IPS DF 19.7 (cell line): ENCODE measurements at places on chromosomes 6 and 20.

GRCh38 chr20:37314617-37315016 lies 25.2 kb downstream of the MANBAL start:
- no peak for DNase-seq

GRCh38 chr6:49666930-49667757 lies 30.5 kb upstream of the RHAG start:
- DNase-seq, result no peak

- DNase-seq, result no peak
Measured at GRCh38 chr6:130500693-130501092, 134.9 kb downstream of the TMEM200A start.

DNA sequence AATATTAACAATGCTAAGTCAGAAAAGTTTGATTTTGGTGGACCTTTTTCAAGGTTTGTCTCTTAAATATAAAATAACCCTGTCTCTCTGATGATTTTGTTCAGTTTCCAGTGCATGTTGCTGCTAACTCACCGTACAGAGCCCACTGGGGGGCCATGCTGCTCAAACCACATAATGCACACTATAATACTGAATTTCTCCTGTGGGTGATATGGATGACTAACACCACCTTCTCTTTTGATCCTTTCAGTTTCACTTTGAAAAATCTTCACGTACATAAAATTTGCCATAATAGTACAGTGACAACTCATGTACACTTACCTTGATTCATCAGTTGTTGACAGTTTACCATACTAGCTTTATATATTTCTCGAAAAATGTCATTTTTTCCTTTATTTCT lies 506.6 kb upstream of the MAN1A1 start:
- no peak for DNase-seq

- no peak for DNase-seq
Measured at GRCh38 chr6:44698602-44699001, 311.1 kb downstream of the CDC5L start.

DNA sequence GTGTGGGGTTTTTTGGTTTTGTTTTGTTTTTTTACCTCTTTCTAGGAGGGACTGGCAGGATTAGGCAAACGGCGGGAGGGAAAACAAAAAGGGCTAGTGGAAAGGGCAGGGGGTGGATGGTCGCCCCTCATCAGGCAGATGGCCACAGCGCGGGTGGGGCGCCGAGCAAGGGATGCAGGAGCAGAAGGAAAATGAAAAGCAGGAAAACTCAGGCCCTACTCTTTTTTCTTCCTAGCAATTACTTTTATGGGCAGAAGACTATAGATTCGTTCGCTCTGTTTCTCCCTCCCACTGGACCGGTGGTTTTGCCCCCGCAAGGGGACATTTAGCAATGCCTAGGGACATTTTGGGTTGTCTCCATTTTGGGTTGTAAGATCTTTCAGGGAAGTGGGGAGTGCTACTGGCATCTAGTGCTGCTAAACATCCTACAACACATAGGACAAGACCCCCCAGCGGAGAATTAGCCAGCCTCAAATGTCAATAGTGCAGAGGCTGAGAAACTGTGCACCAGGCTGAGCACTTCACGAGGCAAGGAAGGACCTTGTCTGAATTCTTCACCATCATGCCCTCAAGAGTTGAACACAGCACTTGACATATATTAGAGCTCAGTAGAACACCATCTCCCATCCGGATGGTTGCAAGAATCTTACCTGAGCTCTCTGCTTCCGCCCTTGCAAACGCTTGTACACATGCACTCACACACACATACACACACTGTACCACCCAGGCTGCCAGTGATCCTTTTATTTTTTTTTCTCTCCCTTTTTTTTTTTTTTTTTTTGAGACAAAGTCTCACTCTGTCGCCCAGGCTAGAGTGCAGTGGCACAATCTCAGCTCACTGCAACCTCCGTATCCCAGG lies 4.8 kb upstream of the ZMYND8 start:
- DNase-seq, result no peak

GRCh38 chr6:151372164-151372563 lies 19.2 kb downstream of the ZBTB2 start:
- DNase-seq, result no peak

GRCh38 chr6:130159956-130160355 lies 62.8 kb downstream of the SAMD3 start:
- DNase-seq, result no peak

DNA sequence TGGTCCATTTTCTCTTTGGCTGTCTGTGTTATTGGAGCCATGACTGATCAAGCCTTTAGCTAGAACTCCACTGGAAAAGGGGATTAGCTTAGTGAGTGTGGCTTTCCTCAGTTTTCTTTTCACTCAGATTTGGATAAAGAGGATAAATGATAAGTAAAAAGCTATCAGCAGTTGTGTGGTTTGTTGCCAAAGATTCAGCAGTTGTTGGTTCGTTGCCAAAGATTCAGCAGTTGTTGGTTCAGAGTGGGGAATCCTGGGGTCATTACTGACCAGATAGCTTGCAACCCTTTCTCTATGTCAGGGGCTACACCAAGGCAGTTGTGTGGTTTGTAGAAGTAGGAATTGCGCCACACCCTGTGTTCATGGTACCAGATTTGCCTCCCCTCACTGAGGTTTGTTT lies 107.7 kb upstream of the SCP2D1 start:
- DNase-seq, result no peak

DNA sequence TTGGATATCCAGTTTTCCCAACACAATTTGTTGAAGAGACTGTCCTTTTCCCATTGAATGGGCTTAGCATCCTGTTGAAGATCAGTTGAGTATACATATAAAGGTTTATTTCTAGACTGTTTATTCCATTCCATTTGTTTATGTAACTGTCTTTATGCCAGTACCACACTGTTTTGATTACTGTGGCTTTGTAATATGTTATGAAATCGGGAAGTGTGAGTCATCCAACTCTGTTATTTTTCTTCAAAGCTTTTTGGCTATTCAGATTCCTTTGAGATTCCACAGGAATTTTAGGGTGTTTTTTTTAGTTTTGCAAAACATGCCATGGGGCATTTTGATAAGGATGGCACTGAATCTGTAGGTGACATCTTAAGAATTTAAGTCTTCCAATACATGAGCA lies 188.3 kb downstream of the BMP7 start:
- DNase-seq, result no peak

DNA sequence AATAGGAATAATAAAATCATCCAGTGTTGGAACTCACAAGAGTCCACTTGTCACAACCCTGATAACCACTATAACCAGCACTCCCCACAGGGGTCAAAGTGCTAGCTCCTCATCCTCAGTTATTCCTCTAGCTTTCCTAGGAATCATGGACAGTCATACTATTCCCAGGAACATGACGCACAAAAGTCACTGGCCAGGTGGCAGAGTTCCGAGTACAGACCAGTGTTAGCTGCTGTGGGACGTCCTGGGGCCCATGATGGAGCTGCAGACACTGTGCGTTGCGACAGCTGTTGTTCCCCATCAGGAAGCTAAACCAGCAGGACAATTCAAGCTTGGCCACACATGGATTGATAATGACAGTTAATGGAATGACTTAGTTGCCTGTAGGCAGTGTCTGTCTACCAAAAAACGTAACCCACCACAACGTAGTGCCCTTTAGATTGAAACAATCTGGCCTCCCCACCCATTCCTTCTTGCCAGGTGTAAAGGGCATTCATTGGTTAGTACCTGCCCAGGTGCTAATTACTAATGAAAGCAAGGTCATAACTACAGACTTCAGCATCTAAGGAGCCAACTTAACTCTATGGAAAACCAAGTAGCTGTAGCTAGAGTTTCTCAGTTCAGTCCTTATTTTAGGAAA lies 17.4 kb downstream of the EZR start:
- DNase-seq, result no peak

DNA sequence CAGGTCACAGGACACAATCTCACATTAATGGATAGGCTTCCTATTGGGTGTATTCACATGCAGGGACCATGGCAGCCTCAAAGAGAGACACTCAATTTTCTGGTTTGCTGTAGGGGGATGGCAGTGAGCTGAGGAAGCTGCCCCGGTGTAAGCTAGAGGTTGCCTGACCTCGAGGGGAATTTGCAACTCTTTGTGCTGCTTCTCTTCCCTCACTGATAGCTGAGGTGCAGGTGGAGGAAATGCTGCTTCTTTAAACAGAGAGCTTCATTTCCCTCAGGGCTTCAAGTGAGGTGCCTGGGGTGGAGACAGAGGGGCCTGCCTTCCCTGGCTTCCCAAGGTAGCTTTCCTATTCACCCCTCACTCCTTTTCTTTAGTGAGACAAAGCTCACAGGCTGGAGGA lies 151.9 kb downstream of the CD83 start:
- no peak for DNase-seq

GRCh38 chr20:64161356-64162238 lies 2.7 kb upstream of the MYT1 start:
- peak; percentile 60 for DNase-seq

DNA sequence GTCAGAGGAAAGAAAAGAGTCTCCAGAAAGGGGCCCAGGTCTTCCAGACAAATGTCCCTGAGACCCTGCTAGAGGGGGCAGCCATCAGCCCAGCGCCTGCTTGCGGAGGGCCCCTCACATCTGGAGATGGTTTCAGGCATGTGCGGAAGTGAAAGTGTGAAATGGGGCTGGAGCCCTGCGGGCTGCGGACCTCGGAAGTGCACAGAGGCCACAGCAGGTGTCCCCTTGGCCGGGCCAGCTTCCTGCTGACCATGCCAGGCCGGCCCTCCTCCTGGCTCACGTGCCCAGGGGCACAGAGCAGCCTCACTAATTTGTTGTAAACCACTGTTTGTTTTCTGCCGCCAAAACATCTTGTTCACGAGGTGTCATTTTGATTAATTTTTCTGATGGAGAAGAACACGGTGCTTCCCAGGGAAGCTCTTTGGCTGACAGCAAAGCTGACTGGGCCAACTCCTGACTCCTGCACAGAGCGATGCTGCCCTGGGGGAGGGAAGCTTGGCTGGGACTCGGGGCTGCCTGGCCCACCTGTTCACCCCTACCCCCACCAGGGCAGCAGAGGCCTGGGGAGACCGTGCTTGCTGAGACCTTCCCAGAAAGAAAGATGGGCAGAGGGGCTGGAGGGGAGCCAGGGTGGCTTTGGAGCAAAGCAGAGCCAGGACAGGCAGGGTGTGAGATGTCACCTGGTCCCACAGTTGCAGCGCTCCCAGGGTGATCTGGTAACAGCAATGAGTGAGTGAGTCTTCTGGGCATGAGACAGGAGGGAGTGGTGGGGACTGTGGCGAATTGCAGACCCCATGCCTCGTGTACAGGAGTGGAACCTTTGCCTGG lies 54.2 kb downstream of the BCAS4 start:
- no peak for DNase-seq

GRCh38 chr6:149357726-149358538 lies 40.4 kb downstream of the TAB2 start:
- DNase-seq, result no peak

DNA sequence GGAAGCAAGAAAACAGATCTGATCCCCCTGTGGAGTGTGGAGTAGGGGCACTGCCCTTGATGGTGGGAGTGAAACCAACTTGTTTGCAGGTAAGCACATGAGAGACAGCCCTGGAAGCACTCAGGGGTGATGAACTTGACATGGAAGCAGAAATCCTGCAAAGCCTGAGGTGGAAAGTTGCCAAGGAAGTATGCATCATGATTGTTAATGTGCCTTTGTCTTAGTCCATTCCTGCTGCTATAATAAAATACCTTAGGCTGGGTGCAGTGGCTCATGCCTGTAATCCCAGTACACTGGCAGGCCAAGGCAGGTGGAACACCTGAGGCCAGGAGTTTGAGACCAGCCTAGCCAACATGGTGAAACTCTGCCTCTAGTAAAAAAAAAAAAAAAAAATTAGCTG lies 40.2 kb upstream of the IFNGR1 start:
- DNase-seq, result no peak

GRCh38 chr20:47276851-47277534 lies 79.5 kb downstream of the ZMYND8 start:
- DNase-seq, result no peak

DNA sequence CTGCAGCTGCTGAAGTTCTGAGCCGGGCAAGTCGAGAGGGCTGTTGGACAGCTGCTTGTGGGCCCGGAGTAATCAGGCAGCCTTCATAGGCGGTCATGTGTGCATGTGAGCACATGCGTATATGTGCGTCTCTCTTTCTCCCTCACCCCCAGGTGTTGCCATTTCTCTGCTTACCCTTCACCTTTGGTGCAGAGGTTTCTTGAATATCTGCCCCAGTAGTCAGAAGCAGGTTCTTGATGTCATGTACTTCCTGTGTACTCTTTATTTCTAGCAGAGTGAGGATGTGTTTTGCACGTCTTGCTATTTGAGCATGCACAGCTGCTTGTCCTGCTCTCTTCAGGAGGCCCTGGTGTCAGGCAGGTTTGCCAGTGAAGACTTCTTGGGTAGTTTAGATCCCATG lies 21.2 kb upstream of the MAPK13 start:
- DNase-seq, result no peak

DNA sequence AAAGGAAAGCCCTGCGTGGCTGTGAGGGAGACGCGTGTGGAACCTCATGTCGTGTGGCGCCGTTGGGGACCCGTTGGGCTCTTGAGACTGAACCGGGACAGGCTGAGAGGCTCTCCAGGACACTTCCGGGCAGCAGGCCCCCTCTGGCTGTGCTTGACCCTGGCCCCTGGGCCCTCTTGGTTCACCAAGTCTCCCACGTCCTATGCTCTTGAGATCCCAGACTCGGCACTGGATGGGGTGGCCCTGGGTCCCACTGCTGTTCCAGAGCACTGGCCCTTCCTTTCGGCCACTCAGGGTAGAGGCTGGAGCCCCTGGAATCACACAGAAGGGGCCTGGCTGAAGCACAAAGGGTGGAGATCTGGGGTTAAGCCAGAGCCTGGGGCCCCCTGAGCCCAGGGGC lies 30.4 kb downstream of the NTSR1 start:
- no peak for DNase-seq

GRCh38 chr6:87914637-87915395 lies 132.8 kb upstream of the SPACA1 start:
- no peak for DNase-seq

- no peak for DNase-seq
Measured at GRCh38 chr6:34457742-34458735, 7.8 kb upstream of the PACSIN1 start.

GRCh38 chr20:56440346-56441007 lies 27.9 kb upstream of the RTF2 start:
- no peak for DNase-seq

DNA sequence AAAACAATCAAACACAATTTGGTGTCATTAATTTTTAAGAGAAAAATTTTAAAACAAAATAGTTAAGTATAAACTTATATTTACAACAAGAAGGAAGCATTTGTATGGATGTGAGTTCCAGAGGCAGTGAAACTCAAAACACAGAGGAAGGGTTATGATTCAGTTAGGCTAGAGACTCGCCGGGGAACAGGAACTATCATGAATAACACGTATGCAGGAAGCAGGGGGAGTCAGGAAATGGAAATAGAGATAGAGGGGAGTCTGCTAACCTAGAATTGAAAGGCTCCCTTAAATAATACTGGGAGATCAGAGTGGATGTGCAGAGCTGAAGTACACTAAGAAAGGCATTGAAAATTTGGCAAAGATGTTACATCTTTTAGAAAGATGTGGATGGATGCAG lies 14.2 kb upstream of the HLA-DRB1 start:
- no peak for DNase-seq
